ENCODE measurements at places on chromosomes 16 and 17.

DNA sequence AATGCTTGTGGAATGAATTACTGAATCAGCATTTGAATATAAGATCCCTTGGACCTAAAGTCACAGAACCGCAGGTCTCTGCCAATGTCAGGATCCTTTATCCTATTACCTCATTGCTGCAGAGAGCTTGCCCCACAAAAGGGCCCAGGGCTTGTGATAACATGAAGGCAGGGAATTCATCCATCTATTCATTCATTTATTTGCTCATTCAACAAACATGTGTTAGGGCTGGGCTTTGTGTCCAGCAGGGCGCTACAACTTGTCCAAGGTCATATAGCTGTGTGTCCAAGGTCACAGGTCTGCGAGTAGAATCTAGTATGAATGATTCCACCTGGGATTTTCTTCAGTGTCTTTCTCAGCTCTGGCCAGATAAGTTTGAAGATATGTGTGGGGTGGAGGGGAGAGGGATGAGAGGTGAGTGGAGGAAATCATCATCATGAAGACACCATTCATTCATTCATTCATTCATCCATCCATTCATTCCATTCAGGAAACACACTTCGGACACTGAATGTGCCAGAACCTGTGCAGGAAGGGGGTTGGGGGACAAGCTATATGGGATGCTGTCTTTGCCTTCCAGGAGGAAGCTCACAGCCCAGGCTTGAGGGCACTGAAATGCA lies 1.3 kb upstream of the UNC45B start:
- DNase-seq = no peak

- no peak for DNase-seq
Measured at GRCh38 chr16:74738816-74739215, 35.8 kb downstream of the FA2H start.

- DNase-seq = no peak
Measured at GRCh38 chr17:64032081-64032480, 11.6 kb upstream of the ICAM2 start.

- DNase-seq = no peak
Measured at GRCh38 chr17:78650093-78650715, 73.0 kb upstream of the DNAH17 start.

DNA sequence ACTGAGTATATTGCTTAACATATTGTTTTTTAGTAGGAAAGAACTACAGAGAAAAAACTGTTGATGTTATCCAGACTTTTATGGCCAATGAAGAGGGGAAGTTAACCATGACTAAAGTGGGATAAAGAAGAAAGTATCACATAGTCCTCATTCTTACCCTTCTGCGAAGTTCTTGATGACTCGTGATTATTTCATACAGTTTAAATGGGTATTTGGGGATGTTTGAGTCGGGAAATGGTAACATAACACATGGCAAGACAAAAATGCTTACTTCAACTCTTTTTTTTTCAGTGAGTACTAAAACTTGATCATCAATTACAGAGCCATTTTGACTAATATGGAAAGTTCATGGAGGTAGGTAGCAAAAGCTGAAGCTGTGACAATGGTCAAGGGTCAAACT lies 4.9 kb downstream of the POLG2 start:
- no peak for DNase-seq

DNA sequence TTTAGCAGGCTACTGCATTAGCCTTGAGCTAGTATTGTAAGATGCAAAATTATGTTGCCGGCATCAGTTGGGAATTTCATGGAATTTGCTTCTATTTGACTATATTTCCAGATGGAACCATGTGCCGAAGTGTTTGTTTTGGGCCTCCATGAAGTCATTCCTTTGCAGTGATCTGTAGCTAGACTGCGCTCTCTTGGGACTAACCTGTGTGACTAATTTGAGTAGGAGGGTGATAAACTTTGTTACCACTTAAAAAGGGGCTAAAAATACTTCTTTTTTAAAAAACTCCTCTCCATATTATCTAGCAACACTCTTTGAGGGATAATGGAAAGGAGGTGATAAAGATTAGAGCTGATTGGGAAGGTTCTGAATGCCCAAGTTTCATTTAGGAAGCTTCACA lies 166.8 kb upstream of the TBX2 start:
- DNase-seq = no peak
